ENCODE measurements at places on chromosomes 1 and 21.

GRCh38 chr1:211653293-211653692, 22.1 kb downstream of the NEK2 start:
- no peak for DNase-seq

DNA sequence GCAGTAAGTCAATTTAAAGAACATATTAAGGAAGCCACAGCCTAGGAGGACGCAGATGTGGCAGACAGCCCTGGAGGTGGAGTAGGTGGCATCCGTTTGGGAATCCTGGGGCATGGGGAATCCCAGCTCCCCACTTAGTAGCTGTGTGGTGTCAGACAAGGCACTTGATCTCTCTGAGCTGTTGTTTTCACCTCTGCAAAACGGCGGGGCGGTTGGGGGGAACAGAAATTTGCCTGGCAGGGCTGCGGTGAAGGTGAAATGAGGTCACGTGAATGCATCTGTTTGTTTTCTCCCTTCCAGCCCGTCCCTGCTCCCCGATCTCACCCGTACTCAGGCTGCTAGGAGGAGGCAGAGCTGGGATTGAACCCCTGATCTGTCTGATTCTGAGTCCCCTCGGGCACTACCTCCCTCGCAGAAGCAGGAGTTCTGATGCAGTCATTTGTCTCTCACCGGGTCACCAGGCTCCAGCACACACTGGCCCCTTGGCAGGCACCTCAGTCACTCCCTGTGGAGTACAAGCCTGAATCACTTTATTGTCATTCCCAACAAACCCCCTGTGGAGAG, 2.2 kb upstream of the LAPTM5 start:
- no peak for DNase-seq

DNA sequence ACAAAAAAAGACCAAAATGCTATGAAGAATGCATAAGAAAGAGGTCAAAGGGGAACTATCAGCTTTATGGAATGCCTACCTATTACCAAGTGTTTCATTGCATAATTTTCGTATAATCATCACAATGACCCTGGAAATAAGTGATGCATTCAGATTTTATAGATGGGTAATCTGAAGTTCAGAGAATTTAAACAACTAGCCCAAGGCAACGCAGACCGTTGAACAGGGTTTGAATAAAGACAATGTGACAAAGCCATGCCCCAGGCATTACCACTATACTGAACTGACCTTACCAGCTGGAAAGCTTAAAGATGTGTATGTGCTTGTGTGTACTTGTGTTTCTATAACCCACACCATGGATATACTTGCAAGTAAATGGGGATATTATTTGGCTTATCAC, 827.6 kb upstream of the ADGRL2 start:
- no peak for DNase-seq

GRCh38 chr1:41657679-41658295, 173.3 kb upstream of the EDN2 start:
- DNase-seq, result no peak

DNA sequence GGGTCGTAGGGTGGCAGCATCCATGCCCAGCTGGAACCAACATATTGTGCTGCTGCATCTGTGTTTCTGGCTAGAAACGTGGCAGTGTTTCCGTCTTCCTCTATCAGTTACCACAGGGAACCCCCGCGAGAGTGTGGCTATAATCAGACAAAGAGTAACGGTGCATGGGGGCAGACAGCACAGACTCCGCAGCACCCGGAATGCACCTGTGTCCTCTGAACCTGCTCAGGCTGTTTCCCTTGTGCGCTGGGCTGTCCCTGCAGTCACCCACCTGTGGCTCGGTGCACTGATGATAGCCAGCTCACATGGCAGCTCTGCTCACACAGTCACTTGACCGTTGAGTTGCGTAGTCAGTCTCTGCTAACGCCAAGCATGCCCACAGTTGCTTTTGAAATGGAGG, 11.4 kb upstream of the PCBP3 start:
- no peak for DNase-seq

- no peak for DNase-seq
These were observed 53.6 kb upstream of the ASB17 start for GRCh38 chr1:75985827-75986226.

GRCh38 chr1:10278880-10279279, 68.5 kb downstream of the KIF1B start:
- DNase-seq, result no peak

GRCh38 chr1:54326543-54327385, 79.4 kb downstream of the SSBP3 start:
- DNase-seq, result no peak

GRCh38 chr1:23576338-23577055, 17.2 kb upstream of the ID3 start:
- DNase-seq, result peak; percentile 48

DNA sequence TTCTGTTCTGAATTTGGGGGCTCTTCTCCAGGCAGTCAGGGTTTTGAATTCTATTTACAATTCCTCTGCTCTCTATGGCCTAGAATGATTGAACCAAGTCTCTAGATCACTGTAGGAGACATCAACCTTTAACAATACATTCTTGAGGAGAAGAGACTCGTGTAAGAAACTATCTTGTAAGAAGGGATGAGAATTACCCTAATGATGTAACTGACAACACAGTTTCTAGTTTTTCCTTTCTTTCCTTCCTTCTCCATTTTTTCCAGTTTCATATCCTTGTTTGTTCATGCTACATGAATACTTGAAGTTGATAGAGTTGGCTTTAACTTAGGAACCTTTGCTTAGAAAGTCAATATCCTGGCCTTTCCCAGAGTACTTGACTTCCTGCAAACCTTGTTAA, 1.3 kb upstream of the ATP1A1 start:
- DNase-seq, result no peak

GRCh38 chr21:27379354-27379753, 412.5 kb upstream of the ADAMTS5 start:
- DNase-seq, result no peak

DNA sequence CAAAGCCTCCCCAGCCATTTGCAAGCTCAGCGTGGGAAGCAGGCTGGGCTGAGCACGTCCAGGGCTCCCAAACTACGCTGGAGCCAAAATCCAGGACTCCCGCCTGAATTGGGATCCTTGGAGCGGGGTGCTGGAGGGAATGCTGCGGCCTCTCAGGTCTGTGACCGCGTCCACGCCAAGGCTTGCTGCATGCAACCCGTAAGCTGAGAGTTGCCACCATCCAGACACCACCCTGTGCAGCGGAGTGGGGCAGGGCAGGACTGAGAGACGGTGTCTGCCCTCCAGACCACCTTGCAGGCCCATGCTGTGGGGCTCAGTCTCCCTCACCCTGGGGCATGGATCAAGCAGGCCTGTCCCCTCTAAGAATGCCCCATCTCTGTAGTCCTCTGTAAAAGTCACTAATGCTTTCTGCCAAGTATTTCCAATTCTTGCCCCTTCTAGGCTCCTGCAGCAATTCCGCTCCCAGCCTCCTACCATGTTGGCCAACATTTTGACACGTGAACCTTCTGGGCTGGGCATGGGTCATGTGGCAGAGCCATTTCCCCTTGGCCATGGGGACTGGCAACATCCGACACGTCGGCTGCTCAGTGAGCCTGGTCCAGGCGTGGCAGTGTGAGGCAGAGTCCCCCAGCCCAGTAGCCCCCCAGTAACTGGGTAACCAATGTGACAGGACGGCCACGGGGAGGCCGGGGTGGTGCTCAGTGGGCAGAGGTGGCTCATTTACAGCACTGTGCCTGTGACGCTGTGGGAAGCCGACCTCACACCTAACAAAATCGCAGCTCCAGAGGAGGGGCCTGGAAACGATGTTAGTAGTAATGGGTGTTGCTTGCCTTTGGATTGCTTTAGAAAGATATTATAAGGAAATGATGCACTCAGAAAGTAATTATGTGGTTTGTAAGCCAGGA, 57.9 kb upstream of the PDE9A start:
- no peak for DNase-seq

- no peak for DNase-seq
These were observed 2.3 kb upstream of the LCE3D start for GRCh38 chr1:152582647-152583046.

DNA sequence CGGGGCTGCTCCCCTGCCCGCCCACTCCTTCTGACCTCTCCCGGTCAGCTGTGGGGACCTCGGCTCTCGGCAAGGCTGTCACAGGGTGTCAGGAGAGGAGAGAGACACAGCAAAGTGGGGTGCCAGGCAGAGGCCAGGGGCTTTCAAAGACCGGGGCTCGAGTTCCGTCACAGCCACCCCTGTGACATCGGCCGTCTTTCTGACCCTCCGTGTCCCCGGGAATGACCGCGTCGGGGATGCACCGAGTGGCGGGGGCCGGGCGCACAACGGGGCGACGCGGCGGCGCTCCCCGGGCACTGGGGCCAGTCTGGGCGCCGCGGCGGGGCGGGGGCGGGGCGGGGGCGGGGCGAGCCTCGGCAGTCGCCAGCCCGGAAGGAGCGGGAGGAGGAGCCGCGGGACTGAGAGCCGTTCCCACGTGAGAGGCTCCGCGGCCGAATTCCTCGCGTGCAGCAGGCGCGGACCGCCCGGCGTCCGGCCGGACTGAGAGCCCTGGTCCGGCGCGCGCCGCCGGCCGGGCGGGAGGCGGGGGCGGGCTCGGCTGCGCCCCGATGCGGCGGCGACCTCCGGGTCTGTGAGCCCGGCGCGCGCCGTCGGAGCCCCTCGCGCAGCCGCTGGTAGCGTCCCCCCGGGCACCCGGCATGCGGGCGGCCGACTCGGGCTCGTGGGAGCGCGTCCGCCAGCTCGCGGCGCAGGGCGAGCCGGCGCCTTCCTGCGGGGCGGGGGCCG, 229.7 kb upstream of the TMEM51 start:
- DNase-seq, result peak; percentile 85

GRCh38 chr1:111275780-111276433, 14.7 kb upstream of the CHIA start:
- no peak for DNase-seq

DNA sequence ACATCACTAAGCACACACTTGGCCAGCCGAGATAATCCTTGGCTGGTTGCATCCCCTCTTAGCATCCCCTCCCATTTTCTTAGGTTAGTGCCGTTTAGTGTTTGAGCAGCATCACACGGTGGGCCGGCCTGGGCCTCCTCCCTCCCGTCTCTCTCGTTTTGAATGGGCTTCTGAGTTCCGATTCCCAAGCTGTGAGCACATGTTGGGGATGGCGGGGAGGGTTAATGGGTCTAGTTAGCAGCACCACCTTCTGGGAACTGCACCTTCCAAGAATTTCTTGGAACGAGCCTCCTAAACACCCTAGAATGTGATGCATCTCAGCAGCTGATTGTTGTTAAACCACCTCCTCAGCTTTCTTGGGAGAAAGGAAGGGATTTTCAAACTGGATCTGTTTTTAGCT, 73.3 kb downstream of the CNIH3 start:
- DNase-seq, result no peak

DNA sequence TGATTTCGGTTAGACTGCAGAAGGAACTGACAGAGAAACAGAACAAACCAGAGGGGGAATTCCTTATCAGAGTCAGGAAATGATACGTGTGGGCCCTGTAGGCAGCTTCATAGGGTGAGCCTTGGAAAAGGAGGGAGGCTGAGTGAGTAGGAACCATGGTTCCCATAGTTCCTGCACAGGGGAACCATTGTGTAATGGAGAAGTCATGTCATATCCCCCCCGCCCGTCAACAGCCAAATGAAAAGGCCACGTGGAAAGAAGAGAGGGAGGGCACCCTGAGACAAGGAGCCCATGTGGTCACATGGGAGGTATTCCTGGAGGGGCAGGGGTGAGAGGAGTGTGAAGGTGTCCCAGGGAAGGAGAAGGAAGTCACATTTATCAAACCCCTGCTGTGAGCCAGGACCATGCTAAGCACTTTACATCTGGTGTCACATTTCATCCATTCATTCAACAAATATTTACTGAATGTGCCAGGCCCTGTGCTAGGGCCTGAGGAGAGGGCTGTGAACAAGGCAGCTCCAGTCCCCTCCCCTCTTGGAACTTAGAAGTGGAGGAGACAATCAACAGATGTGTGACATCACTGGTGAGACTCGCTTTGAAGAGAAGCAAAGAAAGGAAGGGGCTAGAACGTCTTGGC, 15.7 kb upstream of the FGR start:
- peak; percentile 57 for DNase-seq

- DNase-seq, result no peak
These were observed 14.9 kb downstream of the PDIK1L start for GRCh38 chr1:26126321-26127084.

DNA sequence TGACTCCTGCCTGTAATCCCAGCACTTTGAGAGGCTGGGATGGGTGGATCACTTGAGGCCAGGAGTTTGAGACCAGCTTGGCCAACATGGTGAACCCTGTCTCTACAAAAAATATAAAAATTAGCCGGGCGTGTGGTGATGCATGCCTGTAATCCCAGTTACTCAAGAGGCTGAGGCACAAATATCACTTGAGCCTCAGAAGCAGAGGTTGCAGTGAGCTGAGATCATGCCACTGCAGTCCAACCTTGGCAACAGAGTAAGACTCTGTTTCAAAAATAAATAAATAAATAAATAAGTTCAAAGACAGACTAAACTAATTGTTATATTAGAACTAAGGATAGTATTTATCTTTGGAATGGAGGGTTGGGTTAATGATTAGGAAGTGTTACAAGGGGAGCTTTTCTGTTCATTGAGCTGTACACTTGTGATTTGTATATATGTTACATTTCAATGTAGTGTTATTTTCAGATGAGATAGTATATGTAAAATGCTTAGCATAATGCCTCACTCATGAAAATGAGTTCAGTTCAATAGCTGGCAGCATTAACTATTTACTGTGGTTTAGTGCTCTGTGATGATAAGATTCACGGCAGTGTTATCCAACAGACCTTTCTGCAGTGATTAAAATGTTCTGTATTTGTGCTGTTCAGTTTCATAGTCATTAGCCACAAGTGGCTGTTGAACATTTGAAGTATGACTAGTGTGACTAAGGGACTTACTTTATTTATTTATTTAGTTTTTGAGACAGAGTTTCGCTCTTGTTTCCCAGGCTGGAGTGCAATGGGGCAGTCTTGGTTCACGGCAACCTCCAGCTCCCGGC, 47.7 kb downstream of the OSBPL9 start:
- DNase-seq, result peak; percentile 71

DNA sequence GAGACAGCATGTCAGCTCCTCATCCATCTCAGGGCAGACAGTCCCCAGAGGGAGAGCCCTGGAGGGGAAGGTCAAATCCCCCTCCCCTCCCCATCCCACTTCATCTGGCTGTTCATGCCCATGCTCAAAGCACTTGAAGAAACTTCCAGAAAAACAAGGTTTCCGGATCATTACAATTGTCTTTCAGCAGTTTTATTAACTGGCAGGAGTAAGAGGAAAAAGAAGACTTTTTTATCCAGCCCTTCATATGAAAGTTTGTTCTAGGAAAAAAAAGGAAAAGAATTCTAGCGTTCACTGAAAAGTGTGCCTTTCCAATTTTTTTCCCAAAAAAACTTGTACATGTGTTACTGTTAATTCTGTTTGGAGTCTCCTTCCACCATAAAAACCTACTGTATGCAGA, 145.7 kb upstream of the TIAM1 start:
- no peak for DNase-seq

DNA sequence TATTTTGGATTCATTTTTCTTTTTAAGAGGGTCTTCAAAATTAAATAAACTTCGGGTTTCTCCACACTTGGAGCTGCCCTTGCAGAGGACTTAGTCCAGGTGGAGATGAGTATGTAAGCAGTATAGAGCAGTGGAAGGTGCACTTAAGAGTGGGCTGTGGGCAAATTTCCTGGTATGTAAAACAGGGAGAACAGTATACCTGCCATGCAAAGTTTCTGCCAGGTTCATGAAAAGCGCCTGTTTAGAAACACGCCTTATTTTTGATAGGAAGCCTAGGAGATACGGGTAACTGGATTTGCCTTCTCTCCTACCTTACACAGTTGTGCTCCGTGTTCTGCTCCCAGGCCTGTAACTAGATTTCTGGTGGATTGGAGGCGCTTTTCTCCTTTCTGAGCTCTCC, 1.2 kb downstream of the KDM4A start:
- peak; percentile 22 for DNase-seq
